Mammary epithelial cell (primary cell): ENCODE measurements at places on chromosomes 4 and X.
A peak's percentile ranks its signal among the peaks of the same experiment; 100 is the strongest.

GRCh38 chr4:90842960-90843359 lies 715.8 kb downstream of the CCSER1 start:
- DNase-seq, result peak; percentile 72

DNA sequence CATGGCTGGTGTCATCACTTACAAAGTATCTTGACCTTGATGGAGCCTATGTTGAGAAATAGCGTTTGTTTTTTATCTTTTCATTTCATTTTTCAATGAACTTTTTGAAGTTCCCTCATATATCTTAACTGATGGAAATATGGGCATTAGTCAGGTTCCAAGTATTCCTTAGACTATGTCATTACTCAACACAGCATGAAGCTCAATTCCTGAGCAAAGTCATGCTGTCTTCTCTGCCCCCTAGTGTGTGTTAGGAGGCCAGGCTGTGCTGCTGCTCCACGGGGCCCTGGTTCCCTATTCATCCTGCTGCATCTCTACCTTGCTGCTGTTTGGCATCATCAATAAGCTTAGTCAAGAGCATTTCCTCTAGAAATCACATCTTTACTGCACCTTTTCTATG lies 40.9 kb downstream of the GPR143 start:
- DNase-seq, result peak; percentile 7

DNA sequence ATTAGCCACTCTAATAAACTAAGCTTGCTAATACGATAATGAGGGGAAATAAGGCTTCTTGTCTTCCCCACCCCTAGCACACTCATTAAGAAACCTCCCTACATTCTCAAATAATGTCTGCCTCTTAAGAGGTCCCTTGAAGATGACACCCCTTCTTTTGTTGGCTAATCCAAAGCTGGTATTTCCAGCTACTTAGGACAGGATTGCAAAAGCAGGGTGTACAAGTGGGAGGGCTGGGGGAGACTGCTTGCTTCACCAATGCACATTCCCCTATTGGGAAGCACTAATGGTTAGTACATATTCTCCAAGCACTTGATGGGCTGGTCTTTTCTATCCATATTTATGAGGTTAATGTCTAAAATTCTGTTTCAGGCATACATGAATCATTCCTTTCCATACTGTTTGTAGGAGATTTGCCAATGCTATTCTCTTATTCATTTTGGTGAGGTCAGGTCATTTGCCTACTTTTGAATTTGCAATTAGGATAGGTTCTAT lies 16.8 kb upstream of the TIMM8A start:
- no peak for DNase-seq

DNA sequence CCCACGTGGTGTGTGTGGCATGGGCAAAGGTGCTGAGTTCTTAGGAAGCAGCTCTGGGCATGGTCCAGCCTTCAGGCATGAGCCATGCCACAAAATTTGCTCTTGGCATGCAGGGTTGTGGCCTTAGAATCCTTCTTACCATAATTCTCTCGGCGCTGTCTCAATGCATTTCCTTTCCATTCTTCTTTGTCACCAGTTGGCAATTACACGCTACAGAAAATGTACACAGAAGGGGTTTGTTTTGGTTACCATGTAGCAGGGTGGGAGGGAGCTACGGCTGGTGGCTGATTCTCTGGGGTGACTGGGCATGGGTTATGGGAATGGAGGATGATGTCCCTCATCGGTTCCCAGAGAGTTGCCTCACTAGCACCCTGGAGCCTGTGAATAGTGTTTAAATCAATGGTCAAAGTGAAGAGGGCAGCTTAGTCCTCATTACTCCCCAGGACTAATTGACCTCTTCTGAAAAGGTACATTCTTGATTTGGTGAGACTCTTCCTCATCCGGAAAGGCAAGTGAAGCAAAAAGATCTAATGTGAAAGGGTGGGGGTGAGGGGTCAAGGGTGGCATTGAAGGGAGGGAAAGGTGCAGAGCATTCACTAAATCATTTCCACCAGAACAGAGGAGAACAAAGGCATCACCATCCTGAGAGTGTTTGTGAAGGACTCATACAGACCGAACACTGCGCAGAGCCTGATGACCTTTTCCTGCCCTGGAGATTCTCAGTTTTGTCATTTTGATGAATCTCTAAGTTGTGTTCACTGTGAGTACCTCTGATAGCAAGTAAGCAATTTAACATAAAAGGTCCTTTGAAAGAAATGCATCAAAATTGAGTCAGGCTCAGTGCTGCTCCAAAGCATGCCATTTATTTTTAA lies 199.8 kb upstream of the SFRP2 start:
- DNase-seq, result no peak

DNA sequence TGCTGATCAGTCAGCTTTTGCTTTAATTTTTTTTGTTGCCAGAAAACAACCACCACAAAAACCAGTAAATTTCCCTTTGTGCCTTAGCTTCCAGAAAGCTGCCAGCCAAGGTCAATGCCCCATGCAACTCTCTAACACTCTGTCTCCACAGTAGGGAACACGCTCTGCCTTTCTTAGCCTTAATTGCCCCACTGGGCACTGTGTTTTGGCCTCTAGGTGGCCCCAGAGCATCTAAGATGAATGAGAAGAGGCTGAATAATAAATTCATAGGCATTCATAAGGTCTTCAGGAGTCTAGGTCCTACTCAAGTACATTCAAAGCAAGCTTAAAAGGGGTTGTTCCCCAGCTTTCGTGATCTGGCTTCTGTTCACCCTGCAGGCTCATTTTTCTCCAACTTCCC lies 57.7 kb upstream of the PASD1 start:
- DNase-seq, result peak; percentile 21

DNA sequence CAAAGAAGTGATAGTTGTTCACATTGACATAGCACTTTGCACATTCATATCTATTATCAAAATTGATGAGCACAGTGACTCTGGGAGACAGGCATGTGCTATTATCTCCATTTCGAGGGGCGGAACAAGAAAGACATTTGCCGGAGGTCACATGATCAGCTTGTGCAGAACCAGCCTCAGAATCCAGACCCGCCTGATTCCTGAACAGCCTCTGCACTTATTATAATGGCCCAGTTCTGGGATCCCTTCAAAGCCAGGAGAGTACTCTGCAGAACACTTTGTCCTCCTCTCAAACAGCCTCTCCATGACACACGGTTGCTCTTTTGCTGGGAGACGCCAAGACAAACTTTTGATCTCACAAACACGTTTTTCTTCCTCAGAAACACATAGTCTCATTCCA lies 48.4 kb downstream of the RWDD4 start:
- no peak for DNase-seq

DNA sequence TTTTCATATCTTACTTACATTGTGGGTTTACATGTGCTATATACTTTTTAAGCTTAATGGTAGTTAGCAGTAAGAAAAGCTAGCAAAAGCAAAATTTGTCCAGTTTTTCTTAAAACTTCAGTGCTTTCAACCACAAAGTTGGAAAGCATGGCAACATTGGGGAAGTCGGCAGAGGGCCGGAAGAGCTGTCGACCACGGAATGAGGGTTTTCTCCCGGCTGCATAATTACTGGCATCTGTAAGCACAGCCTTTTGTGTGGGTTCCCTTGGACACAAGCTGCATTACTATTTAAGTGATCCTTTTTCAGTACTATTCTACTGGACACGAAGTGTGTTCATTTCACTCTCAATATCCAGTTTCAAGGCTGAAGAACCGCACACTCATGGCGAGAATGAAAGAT lies 560.4 kb downstream of the ANKRD50 start:
- DNase-seq, result no peak

- DNase-seq, result peak; percentile 70
These were observed at the start of gene ANXA3 for GRCh38 chr4:78551420-78552351. ANXA3 (plus strand) TSS chr4:78551770; CDS start chr4:78554474, 2,704 bp downstream.

GRCh38 chr4:183876268-183876934 lies 28.7 kb upstream of the STOX2 start:
- DNase-seq, result peak; percentile 81

DNA sequence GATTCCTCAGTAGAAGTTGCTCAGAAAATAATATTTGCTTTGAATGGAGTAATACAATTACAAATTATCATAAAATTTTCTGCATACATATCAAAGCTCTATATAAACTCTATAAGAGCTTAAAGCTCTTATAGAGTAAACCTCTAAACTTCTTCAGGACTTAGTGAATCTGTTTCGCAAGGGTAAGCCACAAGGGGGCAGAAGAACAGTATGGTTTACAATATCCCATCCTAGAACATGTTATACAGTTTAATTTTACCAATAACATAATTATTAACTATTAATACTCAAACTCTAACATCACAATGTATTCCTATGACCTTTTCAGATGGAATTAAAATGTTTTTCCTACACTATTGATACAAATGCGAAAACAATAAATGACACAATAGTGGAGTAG lies 33.8 kb upstream of the SPANXN1 start:
- DNase-seq, result peak; percentile 3

- no peak for DNase-seq
These were observed 753.7 kb upstream of the AMOT start for GRCh38 chrX:113594123-113594841.

DNA sequence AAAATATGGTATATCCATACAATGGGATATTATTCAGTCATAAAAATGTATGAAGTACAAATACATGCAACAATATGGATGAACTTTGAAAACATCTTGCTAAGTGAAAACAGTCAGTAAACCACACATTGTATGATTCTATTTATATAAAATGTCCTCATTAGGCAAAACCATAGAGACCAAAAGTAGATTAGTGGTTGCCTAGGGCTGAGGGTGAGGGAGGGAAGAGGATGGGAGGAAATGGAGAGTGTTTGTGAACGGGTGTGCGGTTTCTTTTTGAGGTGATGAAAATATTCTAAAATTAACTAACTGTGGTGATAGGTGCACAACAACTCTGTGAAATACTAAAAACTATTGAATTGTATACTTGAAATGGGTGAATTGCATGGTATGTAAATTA lies 29.6 kb downstream of the TEX11 start:
- no peak for DNase-seq

GRCh38 chrX:14491689-14492088 lies 37.6 kb upstream of the GLRA2 start:
- DNase-seq, result peak; percentile 40

DNA sequence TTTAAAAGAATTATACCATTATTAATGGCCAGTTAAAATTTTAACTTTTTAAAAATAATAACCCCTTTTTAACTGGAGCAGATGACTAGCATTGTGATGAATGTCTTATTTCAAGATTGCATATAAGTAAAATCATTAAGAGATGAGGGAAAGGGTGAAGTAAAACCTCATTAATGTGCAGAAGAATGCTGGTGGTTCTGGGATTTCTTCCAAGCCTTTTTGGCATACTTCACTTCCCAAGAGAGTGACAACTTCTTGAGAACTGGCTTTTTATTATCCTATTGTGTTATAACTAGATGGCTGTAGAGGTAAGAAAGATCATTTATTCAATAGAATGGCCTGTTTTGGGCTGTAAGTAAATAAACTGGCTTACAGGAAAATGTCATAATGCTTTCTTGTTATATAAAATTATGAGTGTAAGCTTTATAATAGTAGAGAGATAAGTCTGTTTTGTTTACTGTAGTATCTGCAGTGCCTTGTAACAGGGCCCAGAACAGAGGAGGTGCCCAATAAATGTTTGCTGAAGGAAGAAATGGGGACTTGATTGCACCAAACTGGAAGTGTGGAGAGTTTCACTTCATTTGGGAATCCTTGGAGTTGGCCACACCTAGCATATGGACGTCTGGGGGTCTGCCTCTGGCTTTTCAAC lies 242.9 kb upstream of the PITX2 start:
- no peak for DNase-seq

DNA sequence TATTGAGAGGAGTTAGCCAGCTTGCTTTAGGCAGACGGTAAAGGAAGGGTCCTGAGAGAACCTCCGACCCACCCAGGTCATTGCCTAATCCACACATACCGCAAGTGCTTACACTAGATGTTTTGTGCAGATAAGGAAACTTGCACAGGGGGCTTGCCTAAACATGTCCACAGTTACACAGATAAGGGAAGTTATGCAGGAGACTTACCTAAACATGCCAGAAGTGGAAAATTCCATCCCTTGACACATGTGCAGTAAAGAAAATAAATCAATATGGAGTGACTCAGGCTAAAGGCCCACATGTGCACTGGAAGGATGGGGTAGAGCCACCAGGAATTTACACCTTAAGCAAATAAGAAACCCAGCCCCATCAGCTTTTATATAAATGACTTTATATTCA lies 232.8 kb upstream of the HDX start:
- peak; percentile 77 for DNase-seq

DNA sequence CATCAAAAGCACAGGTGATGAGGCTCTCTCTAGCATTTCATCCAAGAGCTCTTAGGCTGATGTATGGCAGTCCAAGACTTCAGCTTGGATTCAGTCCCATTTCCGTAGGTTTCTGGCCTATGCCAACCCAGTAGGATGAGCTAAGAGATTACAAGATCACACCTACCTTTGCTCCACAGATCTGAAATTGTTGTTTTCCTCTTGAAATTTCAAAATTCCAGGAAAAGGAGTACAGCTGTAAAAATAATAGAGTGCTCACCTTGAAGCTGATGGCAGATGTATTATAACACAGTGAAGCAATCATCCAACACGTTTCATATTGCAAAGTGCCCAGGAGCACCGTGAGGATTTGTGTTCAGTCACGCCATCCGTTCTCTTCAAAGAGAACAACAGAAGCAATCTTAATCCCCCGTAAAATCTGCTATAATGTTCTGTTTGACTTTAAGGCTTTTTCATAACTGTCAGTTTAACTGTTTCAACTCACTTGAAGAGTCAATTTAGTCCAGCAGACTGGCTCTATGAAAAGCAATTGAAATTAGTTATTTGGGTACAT lies 137.5 kb downstream of the CPE start:
- no peak for DNase-seq

DNA sequence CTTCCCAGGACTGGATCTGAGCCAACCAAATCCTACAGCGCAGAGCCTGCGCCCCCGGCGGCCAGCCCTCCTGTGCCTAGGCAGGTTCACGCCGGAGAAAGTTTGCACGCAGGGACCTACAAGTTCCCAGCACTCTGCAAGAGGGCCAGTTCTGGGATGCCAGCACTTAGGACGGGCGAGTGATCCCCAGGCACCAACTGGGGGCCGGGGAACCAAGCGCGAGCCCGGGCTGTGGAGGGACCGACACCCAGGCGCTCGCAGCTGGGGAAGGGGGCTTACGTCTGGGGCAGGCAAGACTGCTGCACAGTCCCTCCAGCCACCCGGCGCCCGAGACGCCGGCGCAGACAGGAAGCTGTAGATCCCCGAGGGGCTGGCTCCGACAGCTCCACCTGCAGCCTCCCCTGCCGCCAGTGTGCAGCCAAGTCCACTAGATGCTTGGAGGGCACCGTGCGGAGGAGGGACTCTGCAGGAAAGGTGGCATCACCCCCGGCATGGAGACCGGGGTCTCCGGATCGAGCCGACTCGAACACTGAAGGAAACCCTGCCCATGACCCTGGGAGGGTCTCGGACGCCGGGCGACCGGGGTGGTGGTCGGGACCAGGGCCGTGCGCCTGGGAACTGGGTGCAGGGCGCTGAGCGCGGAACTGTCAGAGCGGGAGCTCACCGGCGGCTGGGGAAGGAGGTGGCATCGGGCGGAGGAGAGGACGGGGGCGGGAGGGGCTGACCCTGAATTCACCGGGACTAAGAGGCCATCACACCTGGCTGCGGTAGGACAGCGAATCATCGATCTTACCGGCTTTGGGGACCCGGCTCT lies 566 bp downstream of the CORIN start:
- DNase-seq, result peak; percentile 22

GRCh38 chr4:87002682-87003043 lies 67.9 kb downstream of the AFF1 start:
- no peak for DNase-seq
